ENCODE measurements at places on chromosomes 2 and 18.

DNA sequence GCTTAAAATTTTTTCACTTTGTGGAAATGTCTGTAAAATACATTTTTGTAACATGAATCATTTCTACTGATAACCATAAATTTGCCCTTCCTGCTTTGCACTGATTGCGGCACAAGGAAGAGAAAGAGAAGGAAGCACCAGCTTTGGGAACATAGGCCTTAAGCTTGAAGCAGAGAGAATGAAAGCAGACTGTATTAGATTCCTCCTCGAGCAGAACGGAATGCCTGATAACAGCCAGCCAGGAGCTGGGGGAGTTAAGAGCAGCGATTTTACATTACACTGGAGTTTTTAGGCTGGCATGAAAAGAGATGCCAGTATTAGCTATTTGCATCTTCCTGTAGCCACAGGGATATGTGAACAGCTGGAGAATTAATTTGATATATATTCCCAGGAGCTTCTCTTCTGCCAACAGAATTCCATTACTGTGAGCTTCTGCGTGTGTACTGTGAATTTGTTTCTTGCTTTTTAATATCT lies 33.5 kb downstream of the CRIM1 start:
- no peak for DNase-seq

DNA sequence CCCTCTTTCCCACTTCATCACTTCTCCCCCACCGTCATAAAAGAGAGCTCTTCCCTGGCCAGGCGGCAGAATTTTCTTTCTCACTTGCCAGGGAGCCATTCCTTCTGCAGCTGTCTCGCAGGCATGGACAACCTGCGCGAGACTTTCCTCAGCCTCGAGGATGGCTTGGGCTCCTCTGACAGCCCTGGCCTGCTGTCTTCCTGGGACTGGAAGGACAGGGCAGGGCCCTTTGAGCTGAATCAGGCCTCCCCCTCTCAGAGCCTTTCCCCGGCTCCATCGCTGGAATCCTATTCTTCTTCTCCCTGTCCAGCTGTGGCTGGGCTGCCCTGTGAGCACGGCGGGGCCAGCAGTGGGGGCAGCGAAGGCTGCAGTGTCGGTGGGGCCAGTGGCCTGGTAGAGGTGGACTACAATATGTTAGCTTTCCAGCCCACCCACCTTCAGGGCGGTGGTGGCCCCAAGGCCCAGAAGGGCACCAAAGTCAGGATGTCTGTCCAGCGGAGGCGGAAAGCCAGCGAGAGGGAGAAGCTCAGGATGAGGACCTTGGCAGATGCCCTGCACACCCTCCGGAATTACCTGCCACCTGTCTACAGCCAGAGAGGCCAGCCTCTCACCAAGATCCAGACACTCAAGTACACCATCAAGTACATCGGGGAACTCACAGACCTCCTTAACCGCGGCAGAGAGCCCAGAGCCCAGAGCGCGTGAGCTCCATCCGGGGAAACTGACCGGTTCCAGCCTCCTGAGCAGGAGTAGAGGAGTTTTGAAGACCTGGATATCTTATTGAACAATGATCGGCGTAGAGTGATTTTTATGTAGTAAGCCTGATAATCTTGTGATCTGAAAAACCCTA lies at the start of gene MSGN1:
Gene MSGN1, plus strand, starts transcription at position 65 of the 850 bp plus-strand sequence. Its CDS starts 59 bp downstream, at position 124.
- DNase-seq, result no peak

- DNase-seq, result no peak
Observed at GRCh38 chr2:148796735-148797512, 78.1 kb upstream of the KIF5C start.

- no peak for DNase-seq
Observed at GRCh38 chr2:9769171-9770005, 73.9 kb upstream of the TAF1B start.

DNA sequence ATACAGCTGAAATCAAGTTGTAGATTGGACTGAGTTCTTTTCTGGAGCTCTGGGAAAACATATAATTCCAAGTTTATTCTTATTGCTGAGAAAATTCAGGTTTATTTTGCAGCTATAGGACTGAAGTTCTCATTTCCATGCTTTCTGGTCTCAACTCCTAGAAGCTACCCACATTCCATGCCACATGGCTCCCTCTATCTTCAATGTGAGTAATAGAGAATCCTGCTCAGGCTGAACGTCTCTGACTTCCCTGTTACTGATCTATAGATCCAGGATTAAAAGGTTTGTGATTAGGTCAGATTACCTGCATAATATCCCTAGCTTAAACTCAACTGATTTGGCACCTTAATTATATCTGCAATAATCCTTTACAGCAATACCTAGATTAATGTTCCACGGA lies 453.8 kb upstream of the MC4R start:
- no peak for DNase-seq
